Myocyte (in vitro differentiated cells): ENCODE measurements at places on chromosomes 2 and 18. TPM values are rescaled to one million over a fixed set of nuclear protein-coding genes. Genes with fewer than 3 reads are reported as not detected.

DNA sequence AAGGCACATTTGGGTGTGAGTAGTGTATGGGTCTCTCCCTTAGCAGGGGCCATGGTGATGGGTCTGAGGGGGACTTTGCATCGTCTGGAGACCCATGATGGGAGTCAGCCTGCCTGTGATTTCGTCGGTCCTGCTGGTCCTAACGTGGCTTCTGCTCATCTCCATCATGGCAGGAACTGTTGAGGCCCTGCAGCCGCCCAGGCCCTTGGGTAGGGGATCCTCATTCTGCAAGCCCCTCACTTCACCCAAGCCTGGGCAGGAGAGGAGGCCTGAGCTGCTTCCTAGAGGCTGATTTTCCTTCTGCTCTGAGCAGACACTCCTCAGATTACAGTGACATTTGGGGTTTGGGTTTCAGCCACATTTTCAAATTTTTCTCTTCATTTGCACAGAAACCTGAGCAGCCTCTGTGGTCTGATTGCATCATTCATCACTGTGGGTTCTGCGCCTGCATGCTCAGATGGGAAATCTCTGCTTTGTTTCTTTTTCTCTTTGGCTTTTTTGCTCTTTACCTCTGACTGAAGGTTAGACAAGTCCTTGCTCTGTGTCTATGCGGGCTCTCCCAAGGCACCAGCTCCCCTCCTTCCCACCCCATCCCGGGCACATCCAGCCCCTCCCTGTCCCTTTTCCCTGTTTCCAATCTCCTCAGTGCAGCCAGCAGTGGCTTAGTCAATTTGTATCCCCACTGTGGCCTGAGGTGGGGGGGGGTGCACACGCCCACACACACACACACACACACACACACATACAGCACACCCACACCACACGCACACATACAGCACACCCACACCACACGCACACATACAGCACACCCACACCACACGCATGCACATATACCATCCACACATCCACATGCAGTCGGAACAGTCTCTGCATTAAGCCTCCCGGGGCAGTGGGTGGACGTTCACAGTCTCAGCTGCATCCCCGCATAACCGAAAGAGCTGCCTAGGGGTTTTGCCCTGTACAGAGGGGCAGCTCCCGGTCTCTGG lies 305.4 kb upstream of the HS6ST1 start:
- DNase-seq = peak; percentile 20

GRCh38 chr2:183597841-183598240 lies 473.6 kb downstream of the NUP35 start:
- DNase-seq = no peak

- DNase-seq = no peak
These were observed 31.0 kb downstream of the TMEM87B start for GRCh38 chr2:112085916-112086669.

DNA sequence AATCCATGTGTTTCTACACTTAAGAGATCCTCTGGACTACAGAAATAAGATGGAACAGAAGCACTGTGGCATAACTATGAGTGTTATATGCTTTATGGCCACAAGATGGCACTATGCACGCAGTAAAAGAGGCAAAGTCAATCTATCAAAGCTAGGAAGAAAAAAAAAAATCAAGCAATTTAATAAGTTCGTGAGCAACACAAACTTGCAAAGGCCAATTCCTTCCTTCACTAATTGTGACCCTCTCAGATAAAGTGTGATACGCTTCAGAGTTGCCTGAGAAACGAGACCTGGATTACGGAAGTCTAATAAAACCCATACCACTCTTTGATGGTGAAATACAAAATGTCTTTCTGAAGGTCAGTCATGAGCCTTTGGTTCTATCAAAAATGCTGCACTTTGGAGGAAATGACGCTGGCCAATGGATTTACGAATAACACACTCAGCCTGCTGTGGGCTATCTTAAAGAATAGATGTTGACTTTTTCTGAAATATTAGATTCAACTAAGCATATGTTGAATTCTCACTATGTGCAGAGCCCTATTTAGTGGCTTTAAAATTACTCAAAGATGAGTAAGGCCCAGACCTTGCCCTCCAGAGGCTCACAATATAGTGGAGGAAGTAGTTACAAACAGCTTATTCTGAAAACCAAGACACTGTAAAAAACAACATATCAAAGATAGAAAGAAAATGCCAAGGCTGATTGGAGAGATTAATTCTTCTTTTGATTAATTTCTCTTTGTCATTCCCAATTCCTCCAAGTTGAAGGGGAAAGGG lies 35.5 kb upstream of the TTR start:
- peak; percentile 67 for DNase-seq

HOXD9 gene
- total RNA-seq = 0.16 and 0.29 TPM in 2 replicates

- no peak for DNase-seq
These were observed 13.6 kb upstream of the GPR35 start for GRCh38 chr2:240611601-240612210.

SP9 gene
- 0.05 and 0.16 TPM in 2 replicates for total RNA-seq

GRCh38 chr2:108637304-108637669 lies 82.0 kb upstream of the RANBP2 start:
- peak; percentile 91 for DNase-seq

FLACC1 gene
- 1.8 and 2.4 TPM in 2 replicates for total RNA-seq
